ENCODE measurements at places on chromosomes 7 and 10.

DNA sequence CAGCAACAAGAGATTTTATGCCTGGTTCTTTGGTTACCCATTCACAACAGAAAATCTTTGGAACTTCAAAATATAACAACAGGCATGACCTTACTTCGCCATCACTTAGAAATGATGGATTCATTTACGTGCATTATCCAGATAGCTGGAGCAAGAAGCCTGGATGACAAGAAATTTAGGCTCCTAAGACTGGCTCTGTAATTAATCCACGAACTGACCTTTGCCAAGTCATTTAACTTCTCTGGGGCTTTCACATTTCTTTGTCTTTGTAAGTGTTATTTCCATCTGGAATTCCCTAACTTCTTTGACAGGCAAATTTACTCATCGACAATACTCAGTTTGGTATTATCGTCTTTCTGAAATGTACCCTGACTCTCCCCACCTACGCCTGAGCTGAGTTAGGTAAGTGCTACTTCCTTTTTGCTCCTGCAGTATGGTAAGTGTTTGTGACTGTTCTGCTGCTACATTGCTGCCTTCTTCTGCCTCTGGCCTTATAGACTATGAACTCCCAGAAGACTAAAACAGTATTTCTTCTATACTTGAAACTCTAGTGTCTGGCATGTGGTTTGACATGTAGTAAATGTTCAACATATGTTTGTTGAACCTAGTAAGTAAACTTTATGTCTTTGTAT is 5.5 kb upstream of the MDFIC start:
- no peak for DNase-seq

DNA sequence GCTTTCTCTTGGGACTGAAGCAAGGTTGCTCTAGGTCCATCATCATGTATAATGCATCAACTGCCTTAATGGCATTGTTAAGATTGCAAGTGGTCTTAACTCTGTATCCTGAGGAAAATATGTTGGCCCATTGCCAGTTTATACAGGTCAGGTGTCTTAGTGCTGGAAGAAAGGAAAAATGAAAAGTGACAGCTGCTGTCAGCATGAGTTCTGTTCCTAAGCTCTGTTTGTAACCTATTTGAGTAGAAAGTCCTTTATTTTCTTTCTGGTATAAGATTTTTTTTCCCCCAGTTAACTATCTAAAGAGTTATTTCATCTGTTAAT is 127.2 kb downstream of the SRI start:
- DNase-seq = no peak

GRCh38 chr7:49089717-49090116 is 165.4 kb downstream of the CDC14C start:
- DNase-seq = no peak

DNA sequence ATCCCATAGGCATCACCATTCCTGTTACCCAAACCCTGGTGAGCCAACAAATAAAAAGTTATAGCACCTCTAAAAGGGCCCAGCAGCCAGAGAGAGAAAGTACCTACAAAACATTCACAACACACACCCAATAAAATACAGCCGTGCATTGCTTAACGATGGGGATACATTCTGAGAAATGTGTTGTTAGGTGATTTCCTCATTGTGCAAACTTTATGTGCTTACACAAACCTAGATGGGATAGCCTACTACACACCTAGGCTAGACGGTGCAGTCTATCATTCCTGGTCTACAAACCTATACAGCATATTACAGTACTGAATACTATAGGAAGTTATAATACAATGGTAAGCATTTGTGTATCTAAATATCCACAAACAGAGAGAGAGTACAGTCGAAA is 44.9 kb upstream of the UCN3 start:
- DNase-seq = no peak

GRCh38 chr7:156001496-156002260 is 189.4 kb upstream of the SHH start:
- DNase-seq = no peak

DNA sequence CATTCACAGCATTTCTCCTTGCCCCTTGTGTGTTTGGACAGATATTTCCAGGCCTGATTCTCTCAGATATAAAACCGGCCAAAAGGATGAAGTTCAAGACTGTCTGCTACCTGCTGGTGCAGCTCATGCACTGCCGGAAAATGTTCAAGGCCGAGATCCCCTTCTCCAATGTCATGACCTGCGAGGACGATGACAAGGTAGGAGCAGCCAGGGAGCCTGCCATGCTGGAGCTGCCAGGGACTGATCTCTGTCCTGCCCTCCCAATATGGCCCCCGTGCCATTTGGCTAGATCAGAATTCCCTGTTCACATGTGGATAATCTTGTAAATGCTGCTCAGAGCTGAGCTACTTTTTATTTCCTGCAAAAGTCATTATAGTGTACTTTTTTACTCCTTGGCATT is 87.8 kb downstream of the ADCY1 start:
- no peak for DNase-seq

GRCh38 chr7:69338144-69338543 is 260.1 kb upstream of the AUTS2 start:
- DNase-seq = no peak

GRCh38 chr10:110226543-110226925 is 19.1 kb downstream of the MXI1 start:
- peak; percentile 96 for DNase-seq

DNA sequence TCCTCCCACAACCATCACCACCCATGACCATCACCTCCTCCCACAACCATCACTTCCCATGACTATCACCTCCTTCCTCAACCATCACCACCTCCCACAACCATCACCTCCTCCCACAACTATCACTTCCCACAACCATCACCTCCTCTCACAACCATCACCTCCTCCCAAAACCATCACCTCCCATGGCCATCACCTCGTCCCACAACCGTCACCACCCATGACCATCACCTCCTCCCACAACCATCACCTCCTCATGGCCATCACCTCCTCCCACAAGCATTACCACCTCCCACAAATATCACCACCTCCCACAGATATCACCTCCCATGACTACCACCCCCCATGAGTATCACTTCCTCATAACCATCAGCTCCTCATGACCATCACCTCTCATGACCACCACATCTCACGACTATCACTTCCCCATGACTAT is 52.2 kb downstream of the PDGFA start:
- no peak for DNase-seq

- peak; percentile 85 for DNase-seq
These were observed 76.9 kb downstream of the RNF216 start for GRCh38 chr7:5704534-5704922.

GRCh38 chr7:146232604-146233003 is 116.0 kb downstream of the CNTNAP2 start:
- no peak for DNase-seq

GRCh38 chr10:112927980-112928379 is 22.1 kb upstream of the TCF7L2 start:
- no peak for DNase-seq

GRCh38 chr10:5442990-5443370 is 30.6 kb downstream of the NET1 start:
- DNase-seq = no peak

- no peak for DNase-seq
These were observed 36.6 kb downstream of the GRK5 start for GRCh38 chr10:119243967-119244366.

GRCh38 chr10:93180482-93180931 is 106.8 kb downstream of the CYP26A1 start:
- peak; percentile 52 for DNase-seq

DNA sequence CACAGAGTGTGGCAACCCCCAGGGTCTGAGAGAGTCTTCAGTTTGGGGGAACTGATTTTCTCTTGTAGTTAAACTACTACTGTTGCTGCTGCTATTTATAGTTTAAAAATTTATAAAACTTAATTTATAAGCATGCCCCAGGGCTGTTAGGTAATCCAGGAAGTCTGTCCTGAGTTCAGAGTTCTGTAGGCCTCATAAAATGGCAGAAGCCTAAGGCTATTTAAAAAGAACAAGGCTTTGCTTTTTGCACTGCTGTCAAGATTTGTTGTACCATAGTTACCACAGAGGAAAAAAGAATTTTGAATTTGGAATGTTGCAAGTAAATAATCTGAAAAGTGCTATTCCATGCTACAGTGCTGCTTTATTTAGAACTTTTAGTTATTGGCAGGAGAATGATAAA is 66.1 kb downstream of the AGK start:
- DNase-seq = peak; percentile 11

DNA sequence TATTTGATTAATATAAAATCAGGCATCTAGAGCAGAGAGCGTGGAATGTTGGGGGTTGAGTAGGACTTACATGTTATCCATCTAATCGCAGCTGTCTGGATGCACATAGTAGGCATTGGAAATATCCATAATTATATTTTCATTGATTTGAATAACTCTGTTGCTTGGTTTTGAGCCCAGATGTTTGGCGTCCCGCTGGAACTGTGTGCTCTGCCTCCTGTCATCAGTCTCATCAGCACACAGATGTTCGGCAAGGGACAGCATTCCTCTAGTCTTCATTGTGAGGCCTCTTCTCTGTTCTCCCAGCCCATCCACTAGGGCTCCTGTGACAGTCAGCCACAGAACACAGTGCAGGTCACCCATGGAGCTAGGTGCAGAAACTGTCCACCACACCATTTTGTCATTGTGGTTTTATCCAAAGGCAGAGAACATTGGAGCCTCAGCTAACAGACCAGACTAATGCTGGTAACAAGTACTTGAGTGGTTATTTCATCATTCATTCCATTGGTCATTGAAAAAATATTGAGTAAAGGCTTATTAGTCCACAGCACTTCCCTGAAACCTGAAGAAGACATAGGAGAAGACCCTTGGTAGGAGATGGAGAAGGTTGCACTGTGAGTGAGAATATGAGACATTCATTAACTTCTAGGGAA is 927.4 kb downstream of the LRMDA start:
- no peak for DNase-seq

DNA sequence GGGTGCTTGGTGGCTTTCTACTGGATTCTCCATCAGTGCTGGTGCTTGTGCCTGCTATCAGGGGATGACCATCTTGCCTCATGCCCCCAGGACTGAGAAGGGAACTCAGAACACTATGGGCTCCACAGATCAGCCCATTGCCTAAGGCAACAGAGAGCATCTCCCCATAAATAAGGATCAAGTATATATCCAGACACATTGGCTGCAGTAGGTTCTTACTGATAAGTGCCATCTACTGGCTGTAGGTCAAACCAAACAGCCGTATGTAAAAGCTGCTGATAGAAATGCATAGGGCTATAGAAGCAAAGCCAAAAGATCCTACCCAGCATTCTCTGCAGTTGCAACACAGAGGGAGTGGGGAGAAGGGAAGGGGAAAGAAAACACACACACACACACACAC is 153.7 kb downstream of the CDK14 start:
- peak; percentile 37 for DNase-seq

DNA sequence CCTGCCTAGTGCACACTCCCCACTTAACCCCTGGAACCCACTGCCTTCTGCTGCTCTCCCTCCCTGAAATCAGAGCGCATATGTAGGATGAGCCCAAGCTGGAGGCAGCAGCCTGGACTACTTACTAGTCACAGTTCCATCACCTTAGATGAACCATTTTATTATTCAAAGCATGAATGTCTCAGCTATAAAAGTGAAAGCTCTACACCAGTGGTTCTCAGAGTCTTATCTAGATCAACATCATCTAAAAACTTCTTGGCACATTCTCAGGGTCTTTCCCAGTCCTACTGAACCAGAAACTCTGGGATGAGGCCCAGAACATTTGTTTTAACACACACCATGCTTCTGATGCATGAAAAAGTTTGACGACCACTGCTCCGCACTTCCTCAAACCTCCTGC is 100.3 kb upstream of the ANK3 start:
- no peak for DNase-seq

DNA sequence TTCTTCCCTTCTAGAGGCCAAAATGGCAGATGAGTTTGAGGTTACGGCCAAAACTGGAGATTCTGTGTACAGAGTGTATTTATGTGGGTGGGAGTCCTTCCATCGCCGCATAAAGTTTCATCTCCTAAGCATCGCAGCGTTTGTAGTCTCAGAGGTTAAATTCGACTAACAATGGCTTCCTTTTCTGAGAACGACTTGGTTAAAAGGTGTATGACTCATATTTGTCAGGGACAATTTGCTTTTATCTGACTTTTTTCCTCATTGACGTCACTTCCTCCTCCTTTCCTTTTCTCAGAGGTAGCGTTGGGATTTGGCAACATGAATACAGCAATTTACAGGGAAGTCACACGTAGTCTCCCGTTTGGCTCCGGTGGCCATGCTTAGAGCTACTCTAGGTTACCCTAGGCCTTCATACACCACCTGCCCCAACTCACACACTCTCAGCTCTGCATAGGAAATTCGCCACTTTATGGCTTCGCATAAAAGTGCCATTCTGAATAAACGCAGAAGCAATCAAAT is 37.6 kb upstream of the TCF7L2 start:
- no peak for DNase-seq

GRCh38 chr10:126204320-126204719 is 184.0 kb downstream of the ADAM12 start:
- DNase-seq = peak; percentile 93

GRCh38 chr7:74365322-74366022 is 76.3 kb downstream of the CLIP2 start:
- peak; percentile 12 for DNase-seq

DNA sequence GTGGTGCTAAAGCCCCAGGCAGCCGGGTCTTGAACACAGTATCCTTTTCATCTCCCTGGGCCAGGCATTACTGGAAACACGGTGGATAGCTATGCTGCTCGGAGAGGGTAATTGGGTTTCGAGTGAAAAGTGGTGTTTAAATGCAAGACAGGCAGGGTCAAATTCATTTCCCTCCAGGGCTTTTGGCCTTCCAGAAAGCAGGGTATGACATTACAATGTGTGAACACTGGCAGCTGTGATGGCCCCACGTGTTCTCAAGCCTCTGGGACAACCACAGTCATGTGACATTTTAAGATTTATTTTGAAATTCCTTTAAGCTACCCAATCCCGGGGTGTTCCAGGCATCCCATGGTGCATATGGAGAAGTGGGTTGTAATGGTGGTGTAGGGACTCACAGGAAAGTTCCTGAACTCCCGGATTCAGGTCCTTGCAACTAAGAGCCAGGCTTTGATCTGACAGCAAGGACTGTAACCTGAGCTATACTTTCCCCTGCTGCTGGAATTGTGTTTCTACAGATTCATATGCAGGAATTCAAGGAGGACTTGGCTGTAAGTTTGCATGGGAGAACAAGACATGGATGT is 46.8 kb downstream of the INSYN2A start:
- DNase-seq = no peak

- peak; percentile 91 for DNase-seq
These were observed 163.4 kb upstream of the MKLN1 start for GRCh38 chr7:131164025-131164925.

DNA sequence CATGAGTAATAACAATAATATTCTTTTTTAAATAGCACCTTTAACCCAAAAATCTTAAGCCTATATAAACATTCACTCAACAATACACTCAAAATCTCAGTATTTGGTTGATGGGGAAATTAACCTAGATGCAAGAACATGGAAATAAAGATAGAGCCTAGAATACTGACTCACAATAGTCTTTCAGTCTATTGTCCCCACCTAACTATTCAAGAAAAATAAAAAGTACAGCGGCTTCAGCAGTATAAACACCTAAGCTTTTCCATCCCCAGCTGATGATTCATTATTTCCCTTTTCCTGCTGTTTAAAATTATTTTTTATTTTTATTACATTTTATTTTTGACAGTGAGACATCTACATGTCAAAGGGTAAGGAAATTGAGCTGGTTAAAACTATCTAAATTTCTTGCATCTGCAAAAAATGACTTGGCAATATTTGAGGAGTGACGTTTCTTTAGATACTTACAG is 201.4 kb downstream of the FZD1 start:
- DNase-seq = no peak

All from epithelial cell of esophagus (primary cell).